ENCODE measurements at places on chromosomes 3 and 15. TPM values are rescaled to one million over a fixed set of nuclear protein-coding genes. Genes with fewer than 3 reads are reported as not detected.

GRCh38 chr3:132519914-132520313 lies 77.2 kb upstream of the ACKR4 start:
- DNase-seq: no peak
- H3K27me3 ChIP-seq: no peaks in the 10 kb centered on the region
- peaks cover 39% of the 10 kb centered on the region for H3K36me3 ChIP-seq
- no peaks in the 10 kb centered on the region for H3K4me1 ChIP-seq
- H3K27ac ChIP-seq: no peak overlapping the region

DNA sequence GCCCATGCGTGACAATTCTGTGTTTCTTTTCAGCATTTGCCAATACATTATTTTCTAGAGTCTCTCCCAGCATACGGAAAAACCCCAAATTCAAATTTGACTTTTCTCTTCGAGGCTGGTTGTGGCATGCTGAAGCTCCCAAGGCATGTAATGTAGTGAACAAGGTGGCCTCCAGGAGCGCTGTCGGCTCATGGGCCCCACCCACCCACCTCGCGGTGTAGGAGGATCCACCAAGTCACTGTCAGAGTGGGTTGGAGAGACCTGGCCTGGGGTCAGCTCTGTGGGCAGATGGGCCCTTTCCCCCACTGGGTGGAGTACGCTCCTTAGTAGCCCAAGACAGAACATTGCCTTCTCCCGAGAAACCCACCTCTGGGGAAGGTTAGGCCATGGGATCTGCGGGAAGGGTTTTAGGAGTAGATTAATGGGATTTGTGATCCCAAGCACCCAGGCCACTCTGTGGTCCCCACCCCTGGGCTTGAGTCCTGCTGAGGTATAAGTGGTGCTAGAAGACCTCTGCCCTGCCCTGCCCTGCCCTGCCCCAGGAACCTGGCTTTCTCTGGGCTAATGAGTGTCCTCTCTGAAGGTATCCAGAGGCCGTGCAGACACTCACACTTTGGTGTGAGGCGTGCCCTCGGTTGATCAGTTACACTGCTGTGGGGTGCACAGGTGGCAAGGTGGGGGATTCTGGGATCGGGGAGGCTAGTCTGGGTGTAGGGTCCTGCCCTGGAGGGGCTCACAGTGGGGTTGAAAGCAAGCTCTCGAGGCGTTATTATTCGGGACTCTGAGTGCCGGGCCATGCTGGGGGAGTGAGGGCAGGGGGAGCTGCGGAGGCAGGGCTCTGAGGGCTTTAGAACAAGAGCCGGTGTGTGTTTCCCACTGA lies 97.9 kb downstream of the APBA2 start:
- no peak overlapping the region for H3K4me3 ChIP-seq
- no peak overlapping the region for H3K27ac ChIP-seq
- no peaks in the 10 kb centered on the region for H3K36me3 ChIP-seq
- peaks cover 11% of the 10 kb centered on the region for H3K4me1 ChIP-seq
- DNase-seq: no peak
- no peaks in the 10 kb centered on the region for H3K27me3 ChIP-seq

DNA sequence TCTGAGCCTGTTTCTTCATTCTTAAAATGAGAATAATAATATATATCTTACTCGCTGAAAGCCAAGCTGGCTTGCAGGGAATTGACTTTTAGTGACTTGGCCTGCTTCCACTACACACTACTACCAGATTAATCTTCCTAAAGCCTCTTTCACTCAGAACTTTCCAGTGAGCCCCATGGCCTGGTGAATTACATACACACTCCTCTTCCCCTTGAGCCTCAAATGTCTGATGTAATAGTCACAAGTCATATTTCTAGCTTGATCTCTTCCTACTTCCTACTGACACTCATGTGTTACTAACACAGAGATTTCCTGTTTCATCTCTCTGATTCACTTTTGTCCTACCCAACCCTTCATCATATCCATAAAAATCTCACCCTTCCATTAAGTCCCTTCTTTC lies 82.7 kb upstream of the SOX2 start:
- H3K27me3 ChIP-seq: no peaks in the 10 kb centered on the region
- H3K27ac ChIP-seq: no peak overlapping the region
- peak; percentile 2 for DNase-seq
- H3K4me3 ChIP-seq: no peak overlapping the region
- H3K4me1 ChIP-seq: no peaks in the 10 kb centered on the region

DNA sequence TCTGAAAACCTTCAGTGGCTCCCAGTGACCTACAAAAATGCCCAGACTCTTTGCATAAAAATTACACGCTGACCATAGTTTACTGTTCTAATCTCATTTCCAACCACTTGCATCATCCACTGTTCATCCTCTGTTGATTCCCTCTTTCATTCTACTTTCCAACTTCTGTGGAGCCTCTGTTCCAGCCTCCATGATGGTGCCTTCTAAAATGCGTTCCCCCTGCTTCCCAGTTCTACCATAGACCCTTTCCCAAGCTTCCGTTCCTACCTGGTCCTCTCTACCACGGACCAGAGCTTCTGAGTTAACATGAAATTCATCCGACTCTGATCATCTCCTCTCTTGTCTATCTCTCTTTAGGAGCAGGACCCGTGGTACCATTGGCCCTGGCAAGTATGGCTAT lies 127.0 kb downstream of the THSD4 start:
- no peaks in the 10 kb centered on the region for H3K27me3 ChIP-seq
- peaks cover 13% of the 10 kb centered on the region for H3K4me1 ChIP-seq
- peaks cover 18% of the 10 kb centered on the region for H3K36me3 ChIP-seq
- H3K4me3 ChIP-seq: no peak overlapping the region
- DNase-seq: no peak
- no peak overlapping the region for H3K27ac ChIP-seq

Gene CNTN4
- under 0.01 TPM for total RNA-seq

Gene INKA1
- 2.3 TPM for total RNA-seq

Measured in IMR-90 (cell line).